CD8-positive, alpha-beta memory T cell (primary cell): ENCODE measurements at places on chromosomes 16 and 17.
A peak's percentile ranks its signal among the peaks of the same experiment; 100 is the strongest.

DNA sequence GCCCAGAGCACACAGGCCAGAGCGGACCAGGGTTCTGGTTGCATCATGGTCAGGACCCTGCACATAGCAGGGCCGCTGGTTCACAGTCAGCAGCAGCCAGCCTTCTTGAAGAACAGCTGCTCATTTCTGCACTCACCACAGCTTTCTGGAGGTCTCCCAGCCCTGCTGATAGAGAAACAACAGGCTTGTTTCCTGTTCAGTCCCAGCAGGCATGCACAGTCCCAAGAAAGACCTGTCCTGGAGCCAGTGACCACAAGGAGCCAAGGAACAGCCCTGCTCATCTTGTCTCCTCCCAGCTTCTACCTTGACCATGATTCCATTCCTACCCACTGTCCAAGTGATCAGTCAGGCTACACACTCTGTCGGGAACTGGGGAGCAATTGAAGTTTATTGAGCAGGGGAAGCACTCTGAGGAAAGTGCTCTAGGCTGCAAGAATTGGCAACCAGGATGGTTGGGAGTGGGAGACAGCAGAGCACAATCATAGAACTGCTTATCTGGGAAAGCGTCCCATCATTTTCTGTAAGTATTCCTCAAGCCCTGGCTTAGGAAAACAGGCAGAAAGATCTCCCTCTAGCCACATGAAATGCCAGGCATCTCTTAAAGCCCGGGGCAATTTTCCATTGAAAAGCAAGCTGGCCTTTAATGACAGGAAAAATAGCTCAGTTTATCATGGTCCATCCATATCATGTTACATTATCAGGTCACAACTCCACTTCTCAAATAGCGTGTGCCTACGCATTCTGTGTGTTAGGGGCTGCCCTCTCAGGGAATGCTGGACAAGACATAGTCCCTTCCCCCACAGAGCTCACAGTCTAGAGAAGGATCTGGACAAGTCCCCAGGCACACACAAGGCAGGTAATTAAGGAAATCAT, 155.4 kb upstream of the FOXF1 start:
- no peaks in the 10 kb centered on the region for H3K36me3 ChIP-seq
- no peak for DNase-seq
- no peaks in the 10 kb centered on the region for H3K27me3 ChIP-seq
- no peaks in the 10 kb centered on the region for H3K4me1 ChIP-seq
- H3K4me3 ChIP-seq: no peak overlapping the region

DNA sequence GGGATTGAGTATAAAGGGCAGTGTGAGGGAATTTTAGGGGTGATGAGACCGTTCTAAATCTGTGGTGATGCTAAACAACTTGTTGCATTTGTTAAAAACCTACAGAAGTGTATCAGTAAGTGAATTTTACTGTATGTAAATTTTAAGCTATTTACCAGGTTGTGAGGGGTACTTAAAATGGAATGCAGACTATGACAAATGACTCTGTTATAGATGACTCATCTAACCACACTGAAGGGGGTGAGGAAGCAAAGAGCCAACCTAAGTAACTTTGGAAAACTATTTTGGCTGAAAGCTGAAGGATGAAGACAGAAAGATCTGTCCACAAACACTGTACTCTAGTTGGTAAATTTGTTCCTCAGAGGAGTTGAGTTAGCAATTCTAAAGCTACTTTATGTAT, 5.3 kb upstream of the MKS1 start:
- peaks cover 9% of the 10 kb centered on the region for H3K4me1 ChIP-seq
- H3K36me3 ChIP-seq: no peaks in the 10 kb centered on the region
- H3K4me3 ChIP-seq: no peak overlapping the region
- no peaks in the 10 kb centered on the region for H3K27me3 ChIP-seq

DNA sequence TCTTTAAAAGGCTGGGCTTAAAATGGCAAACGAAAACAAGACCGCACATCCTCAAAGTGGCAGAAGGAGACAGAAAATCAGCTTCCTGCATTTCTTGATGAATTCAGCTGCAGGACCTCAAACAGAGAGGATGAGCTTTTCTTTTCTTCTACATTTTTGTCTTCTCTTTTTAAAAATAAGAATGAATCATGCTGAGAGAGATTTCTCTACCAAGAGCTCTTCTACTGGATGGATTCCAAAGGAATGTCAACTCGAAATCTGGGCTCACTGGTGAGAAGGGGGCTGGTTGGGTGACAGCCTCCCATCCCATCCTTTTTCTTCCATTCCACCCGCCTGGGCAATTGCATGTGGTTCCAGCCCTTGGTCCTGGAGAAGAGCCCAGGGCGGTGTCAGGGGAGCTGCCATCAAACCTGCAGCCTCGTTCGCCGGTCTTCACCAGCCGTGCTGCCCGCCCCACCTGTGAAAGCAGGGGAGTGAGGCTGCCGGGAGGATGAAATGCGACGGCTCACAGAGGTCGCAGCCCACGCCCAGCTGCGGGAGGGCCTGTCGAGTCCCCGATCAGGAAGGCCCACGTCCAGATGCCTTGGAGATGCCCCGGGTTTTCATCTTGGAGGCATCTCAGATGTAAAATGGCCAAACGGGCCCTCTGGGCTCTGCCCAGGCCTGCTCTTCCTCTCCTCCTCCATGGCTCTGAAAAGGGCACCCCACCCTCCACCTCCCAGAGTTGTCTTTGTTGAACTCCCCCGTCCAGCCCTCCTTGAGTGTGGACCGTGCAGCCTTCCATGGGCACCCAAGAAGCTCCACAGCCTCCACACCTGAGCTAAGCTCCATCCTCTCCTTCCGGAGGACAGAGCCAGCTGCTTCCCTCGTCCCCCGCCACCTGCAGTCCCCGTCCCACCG, 121.9 kb downstream of the FOXL1 start:
- DNase-seq: no peak
- H3K27me3 ChIP-seq: no peaks in the 10 kb centered on the region
- no peak overlapping the region for H3K27ac ChIP-seq
- no peaks in the 10 kb centered on the region for H3K36me3 ChIP-seq
- H3K4me1 ChIP-seq: no peaks in the 10 kb centered on the region

GRCh38 chr16:30656974-30657865, 1.0 kb upstream of the FBRS start:
- H3K36me3 ChIP-seq: peaks cover 46% of the 10 kb centered on the region
- no peaks in the 10 kb centered on the region for H3K27me3 ChIP-seq
- peak overlapping the region; percentile 82 for H3K27ac ChIP-seq
- H3K4me3 ChIP-seq: peak overlapping the region; percentile 67
- no peak for DNase-seq
- peaks cover 39% of the 10 kb centered on the region for H3K4me1 ChIP-seq

- peaks cover 17% of the 10 kb centered on the region for H3K4me1 ChIP-seq
- peak overlapping the region; percentile 3 for H3K4me3 ChIP-seq
- no peak overlapping the region for H3K27ac ChIP-seq
- H3K36me3 ChIP-seq: no peaks in the 10 kb centered on the region
These were observed 544 bp upstream of the EVI2A start for GRCh38 chr17:31321966-31322365.

DNA sequence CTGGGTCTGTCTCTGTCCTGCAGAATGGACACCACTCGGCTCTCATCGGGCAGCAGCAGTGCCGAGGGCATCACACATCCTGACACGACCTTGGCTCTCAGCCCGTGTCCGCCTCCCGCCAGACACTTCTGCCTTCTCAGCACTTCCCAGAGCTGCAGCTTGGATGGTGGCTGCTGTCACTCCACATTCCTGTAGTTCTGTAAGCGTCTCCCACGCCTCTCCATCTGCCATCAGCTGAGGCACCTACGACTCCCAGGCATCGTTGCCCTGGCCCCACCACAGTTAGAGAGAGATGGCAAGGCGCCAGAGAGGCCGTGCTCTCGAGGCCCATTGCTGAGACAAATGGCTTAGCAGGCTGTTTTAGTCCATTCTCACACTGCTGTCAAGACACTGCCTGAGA, 195.9 kb upstream of the CHMP6 start:
- H3K36me3 ChIP-seq: peaks cover 8% of the 10 kb centered on the region
- H3K4me1 ChIP-seq: peaks cover 22% of the 10 kb centered on the region
- H3K27ac ChIP-seq: no peak overlapping the region
- no peaks in the 10 kb centered on the region for H3K27me3 ChIP-seq
- H3K4me3 ChIP-seq: no peak overlapping the region
- no peak for DNase-seq

DNA sequence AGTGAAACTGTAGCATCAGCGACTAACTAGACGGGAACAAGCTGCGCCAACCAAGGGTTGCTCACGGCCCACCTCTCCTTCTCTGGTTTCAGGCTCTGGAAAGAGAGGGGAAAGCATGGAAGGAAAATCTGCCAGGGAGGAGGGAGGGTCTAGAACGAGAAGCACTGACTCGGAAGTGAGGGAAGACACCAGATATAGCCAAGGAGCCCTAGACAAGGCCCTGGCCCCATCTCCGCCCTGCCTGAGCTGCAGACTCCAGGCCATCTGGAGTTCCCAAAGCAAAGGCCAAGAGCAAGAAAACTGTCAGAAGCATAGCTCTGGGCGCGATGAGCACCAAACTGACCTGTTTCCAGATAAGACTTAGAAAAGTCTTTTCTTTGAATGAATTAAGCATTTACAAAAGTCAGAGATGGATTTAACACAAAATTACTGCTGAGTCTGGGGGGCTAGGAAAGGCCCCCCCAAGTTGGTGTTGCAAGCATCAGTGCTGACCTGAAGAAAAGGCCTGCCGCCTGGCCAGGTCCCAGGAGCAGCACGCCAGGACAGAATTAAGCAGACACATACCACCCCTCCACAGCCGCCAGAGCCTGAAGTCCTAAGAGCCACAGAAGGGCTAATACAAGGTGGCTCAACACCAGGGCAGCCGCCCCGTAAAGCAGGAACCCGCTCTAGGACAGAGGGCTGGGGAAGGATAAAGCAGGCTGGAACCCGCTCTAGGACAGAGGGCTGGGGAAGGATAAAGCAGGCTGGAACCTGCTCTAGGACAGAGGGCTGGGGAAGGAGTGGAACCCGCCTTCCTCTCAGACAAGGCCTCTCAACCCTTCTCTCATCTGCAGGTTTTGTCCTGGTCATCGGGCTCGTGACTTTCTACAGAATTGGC, 20.7 kb downstream of the TMEM204 start:
- peaks cover 15% of the 10 kb centered on the region for H3K36me3 ChIP-seq
- no peak overlapping the region for H3K27ac ChIP-seq
- H3K4me1 ChIP-seq: peaks cover 16% of the 10 kb centered on the region
- no peaks in the 10 kb centered on the region for H3K27me3 ChIP-seq

- no peak overlapping the region for H3K4me3 ChIP-seq
- no peaks in the 10 kb centered on the region for H3K27me3 ChIP-seq
- H3K27ac ChIP-seq: no peak overlapping the region
- no peak for DNase-seq
These were observed 11.8 kb downstream of the KLHL10 start for GRCh38 chr17:41849251-41849990.

GRCh38 chr16:74281300-74281699, 15.3 kb upstream of the PSMD7 start:
- no peak overlapping the region for H3K27ac ChIP-seq
- DNase-seq: no peak
- no peak overlapping the region for H3K4me3 ChIP-seq
- H3K36me3 ChIP-seq: no peaks in the 10 kb centered on the region
- H3K4me1 ChIP-seq: no peaks in the 10 kb centered on the region

DNA sequence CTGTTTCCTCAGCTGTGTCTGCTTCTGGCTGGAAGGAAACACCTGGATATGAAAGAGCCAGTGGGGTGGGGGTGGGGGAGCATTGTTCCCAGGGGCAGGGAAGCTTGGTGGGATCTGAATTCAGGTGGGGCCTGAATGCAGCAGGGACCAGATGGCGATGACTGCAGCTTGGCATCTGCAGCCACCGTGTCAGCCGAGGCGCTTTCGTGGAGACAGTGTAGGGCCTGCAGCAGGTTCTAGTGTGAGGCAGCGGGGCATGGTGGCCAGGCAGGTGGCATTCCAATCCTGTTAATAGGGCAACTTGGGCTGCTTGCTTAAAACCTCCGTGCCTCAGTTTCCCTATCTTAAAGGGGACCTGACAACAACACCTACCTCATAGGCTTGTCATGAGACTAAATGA, 1.7 kb downstream of the PIK3R6 start:
- H3K4me3 ChIP-seq: no peak overlapping the region
- peaks cover 34% of the 10 kb centered on the region for H3K4me1 ChIP-seq
- DNase-seq: no peak
- H3K36me3 ChIP-seq: no peaks in the 10 kb centered on the region

- no peak for DNase-seq
- peaks cover 4% of the 10 kb centered on the region for H3K36me3 ChIP-seq
These were observed 67.9 kb downstream of the HIC1 start for GRCh38 chr17:2122641-2123302.

DNA sequence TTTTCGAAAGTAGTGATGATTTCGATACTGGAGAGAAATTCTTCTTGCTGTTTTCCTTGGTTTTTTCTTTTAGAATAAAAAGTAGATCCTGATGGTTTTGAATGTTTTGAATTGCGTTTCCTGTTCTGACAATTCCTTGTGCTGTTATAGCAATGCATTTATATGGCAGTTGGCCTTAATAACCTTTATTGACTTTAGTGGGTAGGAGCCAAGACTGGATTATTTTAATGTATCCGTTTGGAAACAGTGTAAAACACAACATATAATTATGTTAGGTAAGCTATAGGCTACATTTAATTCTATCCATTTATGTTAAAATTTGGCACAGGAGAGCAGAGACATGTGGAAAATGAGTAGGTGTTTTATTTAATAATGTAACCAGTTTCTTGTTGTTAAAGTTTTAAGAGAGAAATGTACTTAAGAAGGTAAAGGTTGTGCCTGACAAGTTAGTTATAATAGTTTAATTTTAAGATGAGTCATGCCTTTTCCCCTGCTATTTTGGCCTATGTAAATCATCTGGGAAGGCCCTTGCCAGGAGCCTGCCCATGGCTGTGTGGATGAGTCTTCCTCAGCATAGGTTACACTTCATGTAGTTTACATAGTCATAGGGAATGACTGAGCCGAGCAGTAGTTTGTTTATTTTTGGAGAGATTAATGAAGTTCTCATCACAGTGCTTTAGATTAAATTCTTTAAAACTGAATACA, 189.9 kb downstream of the FTO start:
- DNase-seq: no peak
- no peak overlapping the region for H3K4me3 ChIP-seq
- H3K27me3 ChIP-seq: no peaks in the 10 kb centered on the region
- no peak overlapping the region for H3K27ac ChIP-seq
- H3K36me3 ChIP-seq: peaks cover under 1% of the 10 kb centered on the region

DNA sequence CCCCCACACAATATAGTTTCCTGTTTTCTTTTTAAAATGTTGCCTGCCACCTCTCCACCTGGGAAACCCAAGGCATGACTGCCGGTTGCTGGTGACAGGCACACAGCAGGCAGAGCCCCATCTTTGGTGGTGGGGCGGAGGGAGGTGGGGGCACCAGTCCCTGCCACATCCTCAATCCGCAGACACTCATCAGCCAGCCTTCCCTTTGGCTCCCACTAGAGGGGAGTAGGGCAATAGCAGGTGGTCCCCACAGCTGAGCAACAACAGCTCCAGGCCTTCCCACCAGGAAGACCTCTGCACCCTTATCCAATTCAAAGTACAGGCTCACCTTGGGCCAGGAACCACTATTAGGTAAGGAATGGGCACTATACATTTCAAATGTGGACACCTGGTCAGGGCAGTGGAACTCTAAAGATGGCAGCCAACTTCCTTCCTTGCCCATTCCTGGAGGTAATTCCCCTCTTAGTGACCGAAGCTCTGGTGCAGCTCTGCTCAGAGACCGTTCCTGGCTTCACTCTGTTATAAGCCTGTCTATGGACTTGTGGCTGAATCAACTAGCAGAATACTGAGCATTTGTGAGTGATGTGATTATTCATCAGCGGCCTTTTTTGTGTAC, 13.9 kb downstream of the RECQL5 start:
- no peak overlapping the region for H3K4me3 ChIP-seq
